ENCODE measurements at places on chromosomes 13 and 19.

DNA sequence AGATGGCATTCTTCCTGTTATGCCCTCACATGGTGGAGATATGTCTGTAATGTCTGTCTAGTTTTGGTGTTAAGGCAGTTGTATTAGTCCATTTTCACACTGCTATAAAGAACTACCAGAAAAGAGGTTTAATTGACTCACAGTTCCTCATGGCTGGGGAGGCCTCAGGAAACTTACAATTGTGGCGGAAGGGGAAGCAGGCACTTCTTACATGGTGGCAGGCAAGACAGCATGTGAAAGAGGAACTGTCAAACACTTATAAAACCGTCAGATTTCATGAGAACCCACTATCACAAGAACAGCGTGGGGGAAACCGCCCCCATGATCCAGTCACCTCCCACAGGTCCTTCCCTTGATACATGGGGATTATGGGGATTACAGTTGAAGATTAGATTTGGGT, 3.2 kb downstream of the ZNF441 start:
- no peak for DNase-seq

GRCh38 chr13:48161530-48162179, 66.8 kb upstream of the MED4 start:
- DNase-seq: no peak

DNA sequence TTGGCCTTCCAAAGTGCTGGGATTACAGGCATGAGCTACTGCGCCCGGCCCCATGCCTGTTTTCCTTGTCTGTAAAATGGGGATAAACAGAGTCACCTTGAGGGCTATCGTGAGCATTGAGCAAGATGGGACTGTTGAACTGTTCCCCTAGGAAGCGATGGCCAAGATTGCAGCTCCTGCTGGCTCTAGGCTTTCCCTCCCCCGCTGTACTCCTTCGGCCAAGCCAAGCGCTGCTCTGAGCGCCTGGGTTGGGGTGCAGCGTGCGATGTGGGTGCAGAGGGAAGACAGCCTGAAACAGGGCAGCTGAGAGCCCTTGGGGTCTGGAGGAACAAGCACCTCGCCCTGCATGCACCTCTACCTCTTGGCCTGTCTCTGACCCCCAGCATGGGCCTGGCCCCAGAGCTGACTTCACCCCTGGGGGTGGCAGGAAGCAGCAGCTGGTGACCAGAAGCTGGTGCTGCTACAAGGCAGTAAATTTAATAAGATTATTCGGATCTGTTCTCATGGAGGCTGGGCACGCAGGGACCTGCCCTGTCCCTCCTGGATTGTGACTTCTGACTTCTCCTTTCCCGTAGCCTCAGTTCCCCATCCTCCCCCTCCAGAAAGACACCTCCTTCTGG, 5.3 kb downstream of the GNG8 start:
- DNase-seq: no peak

DNA sequence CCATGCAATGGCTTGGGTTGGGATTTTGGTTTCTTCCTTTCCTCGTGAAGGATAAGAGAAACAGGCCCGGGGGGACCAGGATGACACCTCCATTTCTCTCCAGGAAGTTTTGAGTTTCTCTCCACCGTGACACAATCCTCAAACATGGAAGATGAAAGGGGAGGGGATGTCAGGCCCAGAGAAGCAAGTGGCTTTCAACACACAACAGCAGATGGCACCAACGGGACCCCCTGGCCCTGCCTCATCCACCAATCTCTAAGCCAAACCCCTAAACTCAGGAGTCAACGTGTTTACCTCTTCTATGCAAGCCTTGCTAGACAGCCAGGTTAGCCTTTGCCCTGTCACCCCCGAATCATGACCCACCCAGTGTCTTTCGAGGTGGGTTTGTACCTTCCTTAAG, 24.1 kb downstream of the SPC24 start:
- DNase-seq: no peak

DNA sequence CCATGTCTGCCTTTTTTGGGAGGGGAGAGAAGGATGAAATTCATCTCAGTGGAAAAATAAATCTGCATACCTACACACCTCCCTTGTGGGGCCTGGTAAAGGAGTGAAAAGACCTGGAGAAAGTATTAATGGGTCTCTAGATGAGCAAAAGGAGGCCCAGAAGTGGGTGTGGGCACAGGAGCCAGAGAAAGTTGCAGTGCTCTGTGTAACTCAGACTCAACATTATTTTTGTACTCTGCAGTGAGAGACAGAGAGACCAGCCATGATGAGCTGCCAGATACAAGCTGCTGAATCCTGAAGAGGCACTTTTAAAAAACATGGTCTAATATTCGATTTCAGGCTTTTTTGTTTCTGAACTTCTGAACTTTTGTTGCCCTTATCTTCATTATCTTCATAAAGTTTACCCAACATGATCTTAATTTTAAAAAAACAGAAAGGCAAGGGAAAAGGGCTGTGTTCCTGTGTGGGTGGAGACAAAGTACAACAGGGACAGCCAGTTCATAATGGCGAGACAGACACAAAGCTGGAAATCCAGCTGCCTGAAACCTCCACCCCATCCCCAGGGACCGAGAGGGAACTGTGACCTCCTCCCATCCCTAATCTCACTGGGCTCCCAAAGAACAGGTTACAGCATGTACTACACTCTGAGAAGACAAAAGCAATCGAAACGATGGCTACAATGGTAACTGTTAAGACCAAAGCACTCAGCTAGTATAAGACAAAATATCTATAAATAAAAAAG, 77.2 kb downstream of the KLF12 start:
- DNase-seq: no peak

- no peak for DNase-seq
These were observed 22.8 kb upstream of the ITM2B start for GRCh38 chr13:48210178-48210577.

- no peak for DNase-seq
These were observed 83.7 kb upstream of the MCF2L start for GRCh38 chr13:112885242-112885781.

- DNase-seq: peak; percentile 88
These were observed 13.3 kb downstream of the PALM3 start for GRCh38 chr19:14048443-14049153.

DNA sequence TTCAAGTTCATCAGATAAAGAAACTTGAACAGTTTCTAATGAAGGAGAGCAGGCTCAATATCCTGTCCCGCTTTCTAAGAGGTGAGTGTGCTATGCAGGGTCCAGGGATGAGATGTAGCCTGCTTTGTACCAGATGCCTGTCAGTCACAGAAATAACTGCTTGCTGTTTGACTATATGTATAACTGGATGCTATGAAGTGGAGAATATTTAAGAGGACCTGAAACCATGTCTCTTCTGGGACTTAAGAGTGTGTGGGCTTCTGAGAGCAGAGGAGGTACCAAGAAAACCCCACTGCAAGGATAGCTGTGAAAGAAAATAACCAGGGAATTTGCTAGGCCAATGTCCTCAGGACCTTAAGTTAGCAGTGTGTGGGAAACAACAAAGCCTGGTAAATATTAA, 246.3 kb upstream of the RFC3 start:
- no peak for DNase-seq

DNA sequence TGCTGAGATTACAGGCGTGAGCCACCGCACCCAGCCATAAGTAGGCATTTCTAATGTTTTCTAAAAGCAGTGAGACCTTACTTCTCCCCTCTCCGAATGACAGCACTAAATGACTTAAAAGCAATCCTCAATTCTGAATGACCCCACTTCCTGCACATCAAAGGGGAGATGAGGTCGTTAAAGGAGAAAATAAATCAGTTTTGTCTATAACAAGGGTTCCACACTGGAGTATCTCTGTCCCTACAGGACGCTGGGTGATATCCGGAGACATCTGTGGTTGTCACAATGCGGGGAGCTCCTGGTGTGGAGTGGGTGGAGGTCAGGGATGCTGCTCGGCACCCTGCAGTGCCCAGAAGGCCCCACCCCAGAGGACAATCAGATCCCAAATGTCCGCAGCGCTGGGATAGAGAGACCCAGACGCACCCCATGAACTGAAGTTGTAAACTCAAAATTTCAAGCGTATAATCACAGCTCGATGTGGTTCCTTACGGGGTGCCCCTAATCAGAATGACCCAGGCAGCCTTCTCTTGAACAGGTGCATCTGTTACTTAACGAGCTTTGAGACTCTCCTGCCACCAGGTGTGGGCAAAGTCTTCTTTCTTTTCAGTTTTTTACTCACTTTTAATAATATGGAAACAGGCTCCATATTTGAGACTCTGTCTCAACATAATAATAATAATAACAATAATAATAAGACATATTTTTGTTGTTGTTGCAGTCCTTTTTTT, 2.9 kb downstream of the GNG7 start:
- no peak for DNase-seq

- DNase-seq: peak; percentile 45
These were observed 699 bp downstream of the MEGF8 start for GRCh38 chr19:42325896-42326771.

DNA sequence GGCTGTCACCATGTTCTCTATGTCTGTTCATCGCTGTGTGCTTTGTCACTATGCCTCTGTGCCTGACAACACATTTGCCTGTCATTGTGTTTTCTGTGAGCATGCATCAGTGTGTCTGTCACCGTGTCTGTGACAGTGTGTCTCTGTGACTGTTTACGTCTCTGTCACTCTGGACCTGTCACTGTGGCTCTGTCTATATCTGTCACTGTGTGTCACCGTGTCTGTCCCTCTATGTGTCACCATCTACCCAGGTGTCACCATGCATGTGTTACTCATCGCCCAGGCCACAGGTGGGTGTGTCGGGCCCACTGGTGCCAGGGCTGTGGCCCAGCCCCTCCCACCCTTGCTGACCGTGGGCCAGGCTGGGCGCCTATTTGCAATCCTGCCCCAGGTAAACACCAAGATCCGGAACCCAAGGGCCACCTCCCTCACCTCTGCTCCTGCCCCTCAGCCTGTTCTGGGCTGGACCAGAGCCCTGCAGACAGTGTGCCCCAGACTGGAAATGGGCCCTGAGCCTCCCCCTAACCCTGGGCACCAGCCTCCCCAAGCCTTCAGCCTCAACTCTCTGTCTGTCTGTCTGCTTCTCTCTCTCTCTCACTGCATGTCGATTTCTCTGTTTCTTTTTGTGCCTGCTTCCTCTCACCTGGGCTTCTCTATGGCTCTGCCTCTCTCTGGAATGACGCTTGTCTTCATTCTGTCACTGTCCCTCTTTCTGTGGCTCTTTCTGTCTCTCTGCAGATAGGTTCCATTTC, 7.7 kb downstream of the IRF2BP1 start:
- DNase-seq: peak; percentile 56

DNA sequence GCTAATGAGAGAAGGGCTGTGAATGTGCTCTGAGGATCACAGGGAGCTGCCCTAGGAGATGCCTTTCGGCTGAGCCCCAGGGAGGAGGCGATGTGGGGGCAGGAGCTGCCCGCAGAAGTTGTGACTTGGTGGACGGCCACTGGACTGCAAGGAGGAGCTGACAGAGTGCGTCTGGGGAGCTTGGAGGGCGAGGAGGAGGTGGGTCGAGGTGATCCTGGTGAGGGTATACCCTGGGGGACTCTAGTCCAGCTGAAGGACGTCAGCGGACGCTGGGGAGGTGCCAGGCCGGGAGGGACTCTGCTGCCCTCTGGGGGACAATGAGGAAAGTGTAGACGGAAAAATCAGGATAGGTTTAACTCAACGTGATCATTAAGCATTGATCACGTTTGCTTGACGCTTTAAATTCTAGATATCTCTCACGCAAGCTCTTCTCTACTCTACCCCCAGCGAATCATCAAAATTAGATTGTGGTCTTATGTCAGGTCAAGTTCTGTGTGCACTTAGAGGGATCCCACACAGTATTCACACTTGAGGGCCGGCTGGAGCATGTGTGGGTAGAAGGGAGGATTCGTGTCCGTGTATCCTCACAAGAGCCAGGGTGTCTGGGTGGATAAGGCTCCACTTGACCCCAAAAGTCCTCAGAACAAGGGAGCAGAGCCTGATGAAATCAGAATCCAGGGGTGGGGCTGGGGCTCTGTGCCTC, 3.3 kb upstream of the CEACAM7 start:
- DNase-seq: peak; percentile 48

DNA sequence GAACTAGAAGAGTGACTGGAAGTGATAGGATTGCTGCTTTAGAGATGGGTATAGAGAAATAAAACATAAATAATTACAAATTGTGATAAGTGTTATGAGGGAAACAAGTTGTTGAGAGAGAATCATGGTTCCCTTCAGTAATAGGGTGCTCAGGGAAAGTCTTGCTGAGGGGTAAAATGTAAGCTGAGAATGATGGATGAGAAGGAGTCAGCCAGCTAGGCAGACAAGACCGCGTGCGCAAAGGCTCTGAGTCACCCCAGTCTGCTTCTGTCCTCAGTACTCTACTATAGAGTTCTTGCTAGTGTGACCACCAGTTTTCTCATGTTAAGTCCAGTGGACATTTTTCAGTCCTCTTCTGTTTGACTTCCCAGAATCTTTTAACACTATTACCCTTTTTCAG, 39.5 kb downstream of the PCCA start:
- DNase-seq: peak; percentile 36

GRCh38 chr19:6233827-6234511, 45.8 kb downstream of the MLLT1 start:
- DNase-seq: no peak

GRCh38 chr13:56713656-56714055, 427.1 kb upstream of the PRR20A start:
- no peak for DNase-seq

DNA sequence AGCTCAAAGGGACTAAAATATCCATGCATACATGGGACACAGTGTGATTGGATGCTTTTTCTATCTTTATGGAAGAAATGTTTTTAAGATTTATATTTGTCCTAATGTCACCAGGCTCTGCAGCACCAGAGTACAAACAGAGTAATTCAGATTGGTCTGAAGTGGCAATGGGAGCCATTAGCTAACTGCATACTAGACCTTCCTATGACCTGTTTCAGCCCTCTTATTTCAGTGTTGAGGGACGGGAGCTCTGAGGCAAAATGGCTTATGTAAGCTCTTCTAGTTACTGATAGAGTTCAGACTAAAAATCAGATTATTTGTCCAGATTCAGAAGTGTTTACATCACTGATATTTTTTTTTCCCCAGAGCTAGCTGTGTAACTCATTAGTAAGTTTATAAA, 4.9 kb downstream of the SLAIN1 start:
- no peak for DNase-seq

GRCh38 chr19:16160943-16161560, 12.3 kb downstream of the CIB3 start:
- DNase-seq: peak; percentile 74

GRCh38 chr13:80048030-80048429, 292.9 kb downstream of the SPRY2 start:
- no peak for DNase-seq

DNA sequence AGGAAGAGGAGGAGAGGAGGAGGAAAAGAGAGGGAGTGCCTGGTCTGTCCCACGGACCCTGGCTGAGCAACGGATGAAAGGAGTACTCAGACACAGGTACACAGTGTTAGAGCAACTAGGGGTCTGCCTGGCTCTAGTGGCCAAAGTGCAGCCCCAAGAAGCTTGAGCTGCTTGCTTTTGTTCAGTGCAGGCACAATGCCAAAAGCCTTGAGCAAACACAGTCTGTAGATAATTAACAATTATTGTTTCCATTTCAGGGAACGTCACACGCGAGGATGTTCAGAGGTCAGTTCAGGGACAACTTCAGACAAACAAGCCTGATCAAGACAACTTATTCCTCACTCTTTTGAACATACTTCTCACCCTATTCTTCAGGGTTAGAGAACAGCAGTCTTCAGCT, 32.2 kb upstream of the ZNF726 start:
- no peak for DNase-seq

- DNase-seq: no peak
These were observed 2.5 kb downstream of the LIPE start for GRCh38 chr19:42424712-42425131.
